Right ventricle myocardium inferior (tissue), 1 donor: ENCODE measurements at places on chromosomes 4 and X. TPM values are rescaled to one million over a fixed set of nuclear protein-coding genes. Genes with fewer than 3 reads are reported as not detected.

GRCh38 chrX:149830192-149830873 is 48.6 kb downstream of the MAGEA9 start:
- no peak for DNase-seq

DNA sequence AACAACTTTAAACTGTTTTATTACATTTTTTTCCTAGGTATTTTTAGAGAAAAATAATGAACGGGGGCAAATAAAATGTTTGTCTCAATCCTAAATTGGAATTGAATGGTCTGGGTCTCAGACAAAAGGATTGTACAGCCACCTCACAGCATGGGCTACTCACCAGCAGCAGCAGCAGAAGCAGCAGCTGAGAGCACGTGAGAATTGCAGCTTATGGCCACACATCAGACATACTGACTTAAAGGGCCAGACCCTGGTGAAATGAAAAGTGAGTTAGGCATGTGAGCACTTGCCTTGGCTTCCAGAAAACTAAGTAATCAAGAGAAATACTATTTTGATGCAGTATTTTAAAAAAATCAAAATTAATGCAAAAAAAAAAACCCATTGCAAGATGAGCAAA is 56.6 kb downstream of the AASDH start:
- no peak for DNase-seq

Gene S100G
- not detected for total RNA-seq

Gene MAGEA4
- total RNA-seq = not detected

DNA sequence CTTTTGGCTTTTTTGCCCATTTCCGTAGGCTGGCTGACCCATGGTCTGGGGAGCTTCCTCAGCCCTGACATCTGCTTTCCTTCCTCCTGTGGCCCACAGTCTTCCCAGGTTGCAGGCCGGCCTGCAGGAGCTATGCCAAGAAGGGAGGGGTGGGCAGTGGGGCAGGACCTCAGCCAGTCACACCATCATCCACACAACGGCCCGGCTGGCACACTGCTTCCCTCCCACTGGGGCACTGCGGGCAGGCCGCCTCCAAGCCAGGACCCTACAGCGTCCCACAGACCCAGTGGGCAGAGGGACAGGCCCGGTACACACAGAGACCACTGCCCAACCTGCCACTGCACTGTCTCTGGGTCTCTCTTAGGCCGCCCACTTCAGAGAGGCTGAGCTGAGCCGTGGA is 38.0 kb downstream of the CTBP1 start:
- peak; percentile 76 for DNase-seq

- no peak for DNase-seq
These were observed 161.7 kb upstream of the MAMLD1 start for GRCh38 chrX:150201391-150201790.

Gene GPR143
- not detected for total RNA-seq

DNA sequence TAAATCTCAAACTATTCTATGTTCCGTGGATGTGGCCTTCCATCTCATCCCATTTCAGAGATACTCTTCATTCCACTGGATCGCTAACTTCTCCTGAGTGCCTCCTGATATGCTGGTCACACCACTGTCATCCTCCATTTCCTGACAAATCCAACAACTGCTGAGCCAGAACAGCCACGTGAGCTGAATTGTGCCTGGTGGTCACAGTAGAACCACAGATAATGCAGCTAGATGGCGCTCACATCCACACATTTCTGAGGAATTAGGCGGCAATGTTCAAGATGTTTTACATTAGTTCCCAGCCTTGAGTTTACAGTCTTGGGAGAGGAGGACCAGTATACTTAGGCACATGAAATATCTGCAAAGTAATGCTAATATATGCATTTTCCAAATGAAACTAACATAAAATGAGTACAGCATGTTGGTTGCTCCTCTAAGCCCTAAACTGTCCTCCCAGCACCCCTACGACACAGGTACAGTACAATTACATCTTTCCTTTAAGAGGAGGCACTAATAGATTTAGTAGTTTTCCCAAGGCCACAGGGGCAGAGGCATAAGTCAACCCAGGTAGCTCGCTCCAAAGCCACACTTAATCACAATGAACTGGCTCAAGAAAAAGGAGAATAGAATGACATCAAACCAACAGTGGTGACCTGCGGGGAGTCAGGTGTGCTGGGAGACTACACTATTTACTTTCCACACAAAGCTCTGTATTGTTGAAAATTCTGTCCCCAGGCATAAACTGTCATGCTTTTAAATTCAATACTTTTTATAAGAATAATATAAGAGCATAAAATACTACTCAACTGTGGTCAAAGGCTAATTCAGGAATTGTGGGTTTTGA is 134.2 kb downstream of the CHIC2 start:
- DNase-seq = peak; percentile 69

DNA sequence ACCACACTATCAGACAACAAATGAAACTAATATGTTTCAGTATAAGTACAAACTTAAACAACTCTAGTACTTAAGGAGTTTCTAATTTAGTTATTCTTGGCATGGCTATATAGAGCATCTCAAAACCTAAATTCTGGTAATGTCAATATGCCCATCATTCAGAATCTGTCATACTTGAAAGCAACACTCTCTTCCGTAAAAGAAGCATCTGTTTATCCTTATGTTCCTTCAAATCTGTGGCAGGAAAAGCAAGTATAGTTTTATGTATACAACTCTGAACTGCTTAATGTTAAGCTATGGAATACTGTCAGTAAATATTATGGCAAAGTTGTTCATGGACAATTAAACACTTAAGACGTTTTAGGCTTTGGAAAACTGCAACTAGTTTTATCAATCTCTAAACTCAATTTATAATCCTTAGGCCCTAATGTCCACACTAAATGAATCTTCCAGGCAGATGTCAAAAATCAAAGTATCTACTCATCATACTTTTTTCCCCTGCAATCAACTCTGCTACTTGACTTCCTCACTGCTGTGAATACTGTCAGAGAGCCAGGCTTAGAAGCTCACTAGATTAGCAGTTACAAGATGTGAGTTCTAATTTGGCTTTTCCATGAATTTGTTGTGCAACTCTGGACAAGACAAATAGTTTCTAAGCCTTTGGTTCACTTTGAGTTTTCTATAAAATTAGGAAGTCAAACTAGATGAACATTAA is 109.4 kb downstream of the SCLT1 start:
- DNase-seq = no peak

- DNase-seq = no peak
These were observed 149.5 kb downstream of the NR3C2 start for GRCh38 chr4:148292686-148293085.

GRCh38 chr4:166391501-166391900 is 518.5 kb downstream of the TLL1 start:
- DNase-seq = no peak

GRCh38 chr4:1349359-1350168 is 2.6 kb downstream of the UVSSA start:
- DNase-seq = peak; percentile 45

GRCh38 chr4:19883841-19884240 is 367.9 kb upstream of the SLIT2 start:
- no peak for DNase-seq
